ENCODE measurements at places on chromosomes 2 and 18. TPM values are rescaled to one million over a fixed set of nuclear protein-coding genes. Genes with fewer than 3 reads are reported as not detected.
A peak's percentile ranks its signal among the peaks of the same experiment; 100 is the strongest.

DNA sequence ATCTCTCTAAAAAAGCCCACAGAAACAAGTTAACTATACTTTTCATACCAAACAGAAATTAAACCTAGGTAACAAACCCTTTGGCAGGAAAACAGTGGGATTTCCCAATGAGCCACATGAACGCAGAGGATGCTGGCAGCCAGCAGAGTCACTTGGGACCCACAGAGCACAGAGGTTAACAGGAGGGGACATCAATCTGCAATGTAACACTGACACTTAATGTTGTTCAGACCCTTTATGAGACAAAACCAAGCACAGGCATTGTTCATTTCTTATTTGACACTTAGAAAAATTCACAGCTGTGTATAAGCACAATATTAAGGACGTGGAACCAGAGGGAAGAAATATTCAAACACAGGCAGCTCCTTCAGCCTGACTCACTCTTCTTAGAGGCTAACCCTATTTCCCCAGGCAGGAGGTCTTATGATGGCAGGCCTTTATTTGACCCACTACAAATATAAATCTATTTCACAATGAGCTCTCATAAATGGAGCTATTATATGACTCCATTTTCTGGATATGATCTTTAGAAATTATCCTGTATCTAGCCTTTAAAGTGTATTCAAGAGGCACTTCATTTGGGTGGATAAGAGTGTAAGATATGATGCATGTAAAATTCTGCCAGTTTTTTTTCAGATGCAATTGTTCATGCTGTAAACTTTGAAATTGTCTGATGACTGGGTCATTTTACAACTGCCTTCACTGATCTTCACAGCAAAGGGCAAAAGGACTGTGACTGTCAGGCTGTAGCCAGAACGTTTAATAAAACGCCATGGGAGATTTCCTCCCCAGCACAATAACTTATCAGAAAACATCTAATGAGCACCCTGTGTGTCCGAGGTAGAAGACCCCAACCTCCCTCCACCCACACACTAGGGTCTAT lies 132.8 kb upstream of the SATB2 start:
- DNase-seq = no peak

DNA sequence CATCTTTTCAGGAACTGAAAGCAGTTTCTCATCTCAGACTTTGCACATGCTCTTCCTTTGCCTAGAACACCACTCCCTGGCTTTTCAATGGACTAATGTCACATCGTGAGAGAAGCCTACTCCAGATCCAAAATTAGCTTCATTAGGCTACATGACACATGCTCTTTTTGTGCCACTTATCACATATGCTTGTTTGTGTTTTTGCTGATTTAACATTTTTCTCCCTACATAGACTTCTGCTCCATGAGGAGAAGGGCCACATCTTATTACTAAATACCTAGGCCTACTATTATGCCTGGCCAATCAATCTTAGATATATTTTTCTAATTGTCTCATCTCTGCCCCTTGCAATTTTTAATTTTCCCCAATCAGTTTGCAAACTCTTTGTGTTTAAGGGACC lies 186.4 kb upstream of the LHCGR start:
- no peak for DNase-seq

DNA sequence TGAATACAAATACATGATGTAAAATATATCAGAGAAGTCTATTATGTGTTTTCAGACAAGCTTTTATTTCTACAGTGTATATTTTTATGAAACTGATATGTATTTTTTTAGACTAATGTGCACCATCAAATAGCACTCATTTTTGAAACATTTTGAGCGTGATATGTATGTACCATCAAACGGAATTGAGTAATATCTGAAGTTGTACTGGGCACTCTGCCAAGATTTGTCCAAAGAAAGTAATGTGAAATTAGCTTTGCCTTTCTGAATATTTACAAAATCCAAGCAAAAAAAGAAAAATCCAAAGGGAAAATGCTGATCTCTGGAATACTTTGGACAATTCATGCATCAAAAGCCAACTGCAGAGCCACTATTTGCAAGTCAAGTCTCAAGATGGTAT lies 972.0 kb downstream of the DPP10 start:
- no peak for DNase-seq

DNA sequence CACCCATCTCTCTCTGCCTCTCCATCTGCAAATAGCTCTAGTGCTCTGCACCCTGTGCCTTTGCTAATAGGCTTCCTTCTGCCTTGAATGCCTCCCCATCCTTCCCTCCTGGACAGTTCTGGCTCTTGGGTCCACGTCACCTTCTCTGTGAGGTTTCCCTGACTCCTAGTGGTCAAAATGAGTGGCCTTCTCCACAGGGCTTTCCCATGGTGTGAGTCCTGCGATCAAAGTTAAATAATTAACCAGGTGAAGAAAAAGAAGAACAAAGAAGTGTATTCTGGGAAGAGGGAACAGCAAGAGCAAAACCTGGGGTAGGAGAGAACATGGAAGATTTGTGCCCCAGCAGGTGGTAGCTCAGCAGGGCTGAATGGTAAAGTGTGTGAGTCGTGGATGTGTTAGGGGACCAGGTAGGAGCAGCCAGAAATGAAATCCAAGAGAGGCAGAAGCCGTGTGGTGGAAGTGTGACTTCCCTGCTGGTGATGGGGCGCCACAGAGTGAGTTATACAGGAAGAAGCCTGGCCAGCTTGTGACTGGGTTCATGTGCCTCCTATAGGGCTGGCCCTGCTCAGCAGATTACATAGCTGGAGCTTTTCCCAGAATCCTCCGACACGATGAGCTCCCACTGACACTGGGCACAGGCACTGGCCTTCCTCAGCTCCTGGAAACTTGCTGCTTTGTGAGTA lies 93.8 kb upstream of the LDAH start:
- no peak for DNase-seq

GRCh38 chr18:45666520-45666919 lies 51.2 kb downstream of the SLC14A2 start:
- DNase-seq = peak; percentile 50

GRCh38 chr2:213243189-213244044 lies 40.8 kb upstream of the SPAG16 start:
- DNase-seq = no peak

- DNase-seq = no peak
These were observed 88.4 kb upstream of the MGAT4A start for GRCh38 chr2:98819231-98819766.

DNA sequence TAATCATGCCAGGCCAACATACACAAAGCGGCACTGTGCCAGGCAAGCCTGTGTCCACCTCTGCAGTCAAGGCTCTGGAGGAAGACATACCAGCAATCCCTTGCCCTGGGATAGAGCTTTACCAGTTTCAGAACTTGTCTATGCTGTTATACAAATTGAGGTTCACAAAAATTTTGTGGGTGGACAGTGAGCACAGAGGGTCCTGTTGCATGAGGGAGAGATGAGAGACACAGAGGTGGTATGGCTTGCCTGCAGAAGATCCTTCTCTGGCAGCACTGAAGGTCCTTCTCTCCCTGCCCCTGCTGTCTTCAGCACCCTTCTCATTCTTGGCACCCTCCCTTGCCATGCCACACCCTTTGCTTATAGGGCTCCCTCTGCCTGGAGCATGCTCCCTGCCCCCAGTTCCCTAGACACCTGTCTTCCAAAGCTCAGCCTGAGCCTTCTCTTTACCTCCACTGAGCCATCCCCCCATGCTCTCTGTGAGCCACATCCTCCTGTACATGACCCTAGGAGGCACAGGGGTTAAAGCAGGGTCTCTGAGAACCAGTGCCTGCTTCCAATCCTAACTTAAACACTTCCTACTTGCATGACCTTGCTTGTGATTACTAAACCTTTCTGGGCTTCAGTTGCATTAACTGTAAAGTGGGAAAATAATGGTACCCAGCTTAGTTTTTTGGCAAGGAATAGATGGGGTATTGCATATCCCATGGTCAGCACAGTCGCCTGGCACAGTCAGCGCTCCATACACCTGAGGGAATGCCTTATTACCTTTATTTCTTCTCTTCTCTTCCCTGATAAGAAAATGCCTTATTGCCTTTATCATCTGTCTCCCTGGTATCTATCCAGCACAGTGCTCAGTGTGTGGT lies 857 bp downstream of the FABP1 start:
- DNase-seq = no peak

DNA sequence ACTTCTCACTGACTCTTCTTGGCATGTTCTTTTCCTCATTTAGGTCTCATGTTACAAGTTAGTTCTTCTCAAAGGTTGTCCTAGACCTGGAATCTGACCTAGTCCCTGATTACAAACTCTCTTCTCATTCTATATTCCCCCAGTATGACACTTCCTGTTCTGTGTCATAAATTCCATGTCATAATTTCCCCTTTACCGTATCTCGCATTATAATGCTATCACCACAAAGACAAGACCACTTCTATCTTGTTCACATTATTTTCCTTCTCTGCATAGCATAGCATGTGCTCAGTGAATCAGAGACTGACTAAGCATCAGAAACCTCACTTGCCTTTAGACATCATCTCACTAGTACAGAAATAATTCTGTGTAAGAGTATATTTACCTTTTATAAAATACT lies 63.6 kb upstream of the CAVIN2 start:
- no peak for DNase-seq

- DNase-seq = no peak
These were observed 8.5 kb downstream of the RAX start for GRCh38 chr18:59264651-59265245.

- no peak for DNase-seq
These were observed 53.2 kb upstream of the CCDC85A start for GRCh38 chr2:56130463-56131070.

- no peak for DNase-seq
These were observed 398.2 kb upstream of the TRIB2 start for GRCh38 chr2:12318427-12319057.

DNA sequence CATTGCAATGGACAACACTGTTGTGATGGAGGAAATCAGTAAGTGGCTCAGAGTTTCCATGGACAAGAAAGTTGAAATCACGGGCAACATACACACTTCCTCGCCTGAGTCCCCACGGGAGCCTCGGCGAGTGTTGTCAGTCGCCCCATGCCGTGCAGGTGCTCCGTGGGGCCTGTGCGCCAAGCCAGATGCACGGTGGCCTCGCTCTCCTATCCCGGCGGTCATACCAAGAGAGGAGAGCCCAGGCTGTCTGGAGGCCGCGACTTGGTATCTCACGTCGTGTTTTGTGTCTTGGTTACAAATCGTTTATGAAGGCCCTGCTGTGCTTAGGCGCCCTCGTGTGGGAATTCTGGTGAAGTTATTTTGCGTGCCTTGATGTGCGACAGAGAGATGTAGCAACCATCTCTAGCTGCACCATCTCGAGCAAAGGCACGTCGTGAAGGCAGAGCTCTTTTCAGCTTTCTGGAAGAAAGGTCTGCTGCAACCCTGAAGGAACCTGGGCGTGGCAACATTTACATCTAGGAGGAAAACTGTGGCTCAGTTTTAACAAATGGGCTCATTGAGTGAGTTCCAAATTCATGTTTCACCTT lies 21.8 kb downstream of the ATG4B start:
- DNase-seq = no peak

DNA sequence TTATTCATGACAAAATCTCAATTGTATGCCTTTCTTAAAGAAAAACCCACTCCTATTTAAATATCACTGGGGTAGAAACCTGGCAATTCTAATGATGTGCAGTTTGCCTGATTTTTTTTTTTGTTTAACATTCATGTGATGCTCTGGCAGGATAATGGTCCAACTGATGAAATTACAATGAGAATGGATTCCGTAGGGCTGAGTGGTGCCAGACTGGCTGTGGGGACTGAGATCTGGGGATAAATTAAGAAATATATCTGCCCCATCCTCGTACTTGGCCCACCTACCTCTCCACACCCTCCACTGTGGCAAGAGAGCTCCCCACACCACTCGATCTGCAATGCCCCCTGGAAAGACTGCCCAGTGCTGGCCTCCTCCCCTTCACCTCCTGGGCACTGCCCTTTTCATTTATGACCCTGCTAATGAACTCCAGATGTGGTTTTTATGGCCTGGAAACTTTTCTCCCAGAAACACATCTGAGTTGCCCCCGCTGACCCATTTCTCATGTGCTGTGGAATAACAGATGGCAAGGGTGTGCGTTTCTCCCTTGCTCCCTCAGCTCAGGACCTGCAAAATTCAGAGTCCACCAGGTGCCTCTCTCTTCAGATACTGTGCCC lies 33.0 kb upstream of the RPL37A start:
- DNase-seq = no peak

Gene SH3BP4
- total RNA-seq = not detected

Gene OBSL1
- not detected for total RNA-seq

Gene RESP18
- not detected for total RNA-seq

Gene IL36RN
- total RNA-seq = not detected

Gene UGT1A8
- not detected for total RNA-seq

Gene XRCC5
- 235 TPM for total RNA-seq

Gene ERICH2
- total RNA-seq = not detected

Gene NEU2
- total RNA-seq = not detected

All from CD4-positive, alpha-beta memory T cell (primary cell).